ENCODE measurements at places on chromosomes 5 and 9. TPM values are rescaled to one million over a fixed set of nuclear protein-coding genes. Genes with fewer than 3 reads are reported as not detected.
A peak's percentile ranks its signal among the peaks of the same experiment; 100 is the strongest.

Gene VCAN
- 393 TPM for total RNA-seq

Gene FAM221B
- total RNA-seq, result not detected

Gene FOXD4
- total RNA-seq, result not detected

Gene NOXA1
- 0.55 TPM for total RNA-seq

Gene TMC1
- total RNA-seq, result 0.95 TPM

DNA sequence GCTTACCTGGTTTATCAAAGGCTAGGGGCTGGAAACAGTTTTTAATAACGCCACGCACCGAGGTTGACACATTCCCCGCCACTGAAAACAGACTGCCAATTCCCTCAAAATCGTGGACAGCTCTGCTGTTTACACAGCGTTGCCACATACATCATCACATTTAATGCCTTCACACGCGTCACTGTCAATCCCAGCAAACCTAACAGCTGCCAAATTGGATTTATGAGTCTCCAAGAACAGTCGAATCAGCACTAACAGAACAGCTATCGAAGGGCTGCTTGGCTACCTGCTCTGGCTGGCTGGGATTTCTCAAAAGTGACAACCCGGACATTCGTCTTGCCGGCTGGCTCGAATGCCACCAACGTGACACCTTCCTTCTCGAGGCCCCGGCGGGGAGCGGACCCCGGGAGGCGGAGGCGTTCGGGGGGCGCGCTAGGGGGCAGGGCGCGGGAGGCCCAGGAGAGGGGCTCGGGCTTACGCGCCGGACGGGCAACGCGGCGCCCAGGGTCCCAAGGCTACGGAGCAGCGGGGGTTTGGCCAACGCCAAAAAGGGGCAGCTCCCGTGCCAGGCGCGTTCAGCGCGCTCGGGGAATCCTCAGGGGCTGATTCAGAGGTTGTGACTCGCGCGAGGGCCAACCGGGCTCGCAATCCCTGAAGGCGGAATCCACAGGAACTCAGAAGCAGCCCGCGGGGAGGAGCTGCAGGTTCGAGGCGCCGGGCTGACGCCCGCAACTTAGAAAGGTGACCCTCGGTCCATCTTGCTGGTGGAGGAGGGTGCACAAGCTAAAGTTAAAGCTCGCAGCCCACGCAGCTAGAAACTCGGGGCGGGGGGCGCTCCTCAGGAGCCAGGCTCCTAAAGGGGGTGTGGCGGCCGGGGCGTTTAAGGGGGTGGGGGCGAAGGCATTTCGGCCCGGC lies 1.2 kb downstream of the CDC14B start:
- peaks cover 4% of the 10 kb centered on the region for H3K4me1 ChIP-seq
- no peaks in the 10 kb centered on the region for H3K27me3 ChIP-seq
- DNase-seq, result no peak

DNA sequence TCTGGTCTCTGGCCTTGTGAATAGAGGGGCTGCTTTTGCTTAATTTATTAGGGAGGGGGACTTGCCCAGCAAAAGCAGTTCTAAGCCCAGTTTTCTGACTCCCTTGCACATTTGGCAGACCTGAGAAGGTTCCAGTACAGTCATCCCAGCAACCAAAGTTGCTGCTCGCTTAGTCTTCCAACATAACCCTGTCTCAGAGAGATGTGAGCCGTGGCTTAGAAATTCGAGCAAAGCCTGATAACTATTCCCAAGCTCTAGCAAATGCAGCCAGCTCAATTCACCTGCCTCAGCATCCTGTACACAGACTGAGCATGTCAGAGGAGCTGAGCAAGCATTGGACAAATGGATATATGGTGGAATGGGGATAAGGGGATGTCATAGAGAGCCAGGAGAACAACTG lies 401.9 kb downstream of the SPOCK1 start:
- no peak overlapping the region for H3K4me3 ChIP-seq
- no peaks in the 10 kb centered on the region for H3K36me3 ChIP-seq
- no peak for DNase-seq
- H3K27ac ChIP-seq, result no peak overlapping the region

DNA sequence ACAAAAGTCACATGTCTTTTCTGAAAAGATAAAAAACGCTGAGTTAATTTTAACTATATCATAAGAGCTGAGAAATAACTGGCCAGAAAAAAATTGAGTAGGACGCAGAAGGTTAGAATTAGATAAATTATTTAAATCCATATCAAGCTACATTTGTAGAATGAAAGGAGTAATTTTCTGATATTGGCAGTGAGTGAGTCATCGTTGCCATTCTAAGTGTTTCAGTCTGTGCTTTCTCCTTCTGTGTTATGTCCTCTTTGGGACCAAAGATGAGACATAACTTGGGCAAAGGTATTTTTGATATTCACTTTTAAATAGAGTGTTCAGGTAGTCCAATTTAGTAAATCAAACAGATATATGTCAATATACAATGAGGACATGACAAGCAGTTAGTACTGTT lies 34.4 kb upstream of the KCNN2 start:
- no peaks in the 10 kb centered on the region for H3K36me3 ChIP-seq
- no peak overlapping the region for H3K27ac ChIP-seq
- no peak for DNase-seq
- no peaks in the 10 kb centered on the region for H3K27me3 ChIP-seq

DNA sequence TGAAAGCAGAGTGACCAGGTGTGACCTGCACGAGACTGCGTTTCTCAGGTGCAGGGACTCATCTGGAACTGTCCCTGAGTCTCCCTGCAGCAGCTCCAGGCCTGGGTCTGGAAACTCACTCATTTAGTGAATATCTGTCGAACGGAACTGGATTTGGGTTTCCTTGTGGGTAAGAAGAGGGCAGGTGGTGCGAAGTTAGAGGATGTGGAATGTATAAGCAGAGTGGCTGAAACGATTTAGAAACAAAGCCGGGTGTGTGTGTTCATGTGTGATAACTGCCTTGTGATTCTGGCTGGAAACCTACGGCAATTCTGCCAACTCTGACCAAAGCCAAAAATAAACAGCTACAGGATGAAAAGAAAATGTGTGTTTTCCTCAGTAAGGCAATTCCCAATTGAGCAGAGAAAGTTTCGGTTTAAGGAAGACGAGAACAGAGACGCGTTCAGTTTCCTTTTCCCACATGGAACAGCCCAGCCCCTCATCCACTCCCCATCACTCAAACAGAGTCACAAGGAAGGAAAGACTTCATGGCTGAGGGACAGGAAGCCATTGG lies 130.3 kb downstream of the NSG2 start:
- H3K27me3 ChIP-seq, result no peaks in the 10 kb centered on the region
- H3K4me3 ChIP-seq, result no peak overlapping the region
- peaks cover 8% of the 10 kb centered on the region for H3K4me1 ChIP-seq
- DNase-seq, result no peak

GRCh38 chr5:156393980-156394379 lies 67.0 kb downstream of the SGCD start:
- H3K27me3 ChIP-seq, result no peaks in the 10 kb centered on the region
- no peak overlapping the region for H3K4me3 ChIP-seq
- H3K27ac ChIP-seq, result no peak overlapping the region
- H3K36me3 ChIP-seq, result no peaks in the 10 kb centered on the region

- H3K4me3 ChIP-seq, result no peak overlapping the region
- no peaks in the 10 kb centered on the region for H3K36me3 ChIP-seq
- no peak overlapping the region for H3K27ac ChIP-seq
- no peak for DNase-seq
- no peaks in the 10 kb centered on the region for H3K27me3 ChIP-seq
These were observed 11.6 kb downstream of the TRAF1 start for GRCh38 chr9:120914953-120915352.

- H3K4me3 ChIP-seq, result peak overlapping the region; percentile 60
- no peaks in the 10 kb centered on the region for H3K4me1 ChIP-seq
- no peak overlapping the region for H3K27ac ChIP-seq
- no peaks in the 10 kb centered on the region for H3K36me3 ChIP-seq
These were observed 588.5 kb downstream of the MTRR start for GRCh38 chr5:8457187-8458037.

DNA sequence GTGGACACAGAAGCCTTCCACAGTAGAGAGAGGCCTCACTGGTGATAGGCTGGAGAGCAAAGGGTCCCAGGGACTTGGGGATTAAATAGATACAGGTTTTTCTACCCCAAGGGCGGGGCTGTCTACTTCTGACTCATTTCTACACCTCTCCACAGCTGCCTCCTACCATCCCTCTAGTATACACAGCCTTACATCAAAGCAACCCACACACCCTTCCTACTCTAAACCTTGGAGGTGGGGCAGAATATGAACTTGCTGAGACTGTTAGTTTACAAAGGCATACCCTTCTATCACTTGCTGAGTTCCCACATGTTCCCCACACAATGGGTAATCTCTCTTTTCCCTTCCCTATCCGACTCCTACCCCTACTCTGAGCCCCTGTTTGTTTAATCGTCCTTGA lies 19.9 kb upstream of the PCA3 start:
- no peak for DNase-seq
- H3K36me3 ChIP-seq, result no peaks in the 10 kb centered on the region
- no peak overlapping the region for H3K4me3 ChIP-seq
- no peak overlapping the region for H3K27ac ChIP-seq
- H3K4me1 ChIP-seq, result no peaks in the 10 kb centered on the region

GRCh38 chr9:38346811-38347210 lies 45.7 kb upstream of the ALDH1B1 start:
- H3K27me3 ChIP-seq, result peaks cover 8% of the 10 kb centered on the region
- no peak overlapping the region for H3K4me3 ChIP-seq
- no peaks in the 10 kb centered on the region for H3K36me3 ChIP-seq
- DNase-seq, result no peak
- no peaks in the 10 kb centered on the region for H3K4me1 ChIP-seq

GRCh38 chr5:158368686-158369085 lies 509.7 kb upstream of the CLINT1 start:
- no peak for DNase-seq
- H3K4me3 ChIP-seq, result no peak overlapping the region
- no peak overlapping the region for H3K27ac ChIP-seq
- no peaks in the 10 kb centered on the region for H3K36me3 ChIP-seq

- no peaks in the 10 kb centered on the region for H3K27me3 ChIP-seq
- H3K4me1 ChIP-seq, result no peaks in the 10 kb centered on the region
- H3K36me3 ChIP-seq, result no peaks in the 10 kb centered on the region
- H3K4me3 ChIP-seq, result no peak overlapping the region
- no peak for DNase-seq
These were observed 109.1 kb downstream of the DOCK2 start for GRCh38 chr5:169746147-169746694.

- DNase-seq, result no peak
- no peaks in the 10 kb centered on the region for H3K27me3 ChIP-seq
- H3K36me3 ChIP-seq, result peaks cover 18% of the 10 kb centered on the region
- no peaks in the 10 kb centered on the region for H3K4me1 ChIP-seq
These were observed 35.5 kb downstream of the FBXO10 start for GRCh38 chr9:37540634-37541033.

DNA sequence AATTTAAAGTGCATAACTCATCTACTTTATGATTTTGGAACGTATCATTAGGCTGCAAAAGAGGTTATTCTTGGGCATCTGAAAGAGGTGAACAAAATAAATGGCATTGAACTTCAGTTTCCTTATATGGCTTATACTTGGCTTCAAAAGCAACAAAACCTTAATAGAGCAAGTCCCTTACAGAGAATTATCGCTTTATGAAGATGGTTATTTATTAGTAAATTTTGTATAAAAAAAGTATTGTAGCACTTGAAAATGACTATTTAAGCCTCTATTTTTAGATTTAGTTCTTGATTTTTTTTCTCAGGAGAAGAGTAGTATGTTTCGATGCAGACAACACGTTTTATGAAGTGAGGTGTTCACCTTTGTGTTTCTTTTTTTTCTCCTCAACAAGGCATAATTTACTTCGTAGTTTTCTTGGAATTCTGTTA lies 2.0 kb downstream of the ERBIN start:
- H3K4me3 ChIP-seq, result peak overlapping the region; percentile 97
- no peak overlapping the region for H3K27ac ChIP-seq
- DNase-seq, result no peak
- H3K36me3 ChIP-seq, result no peaks in the 10 kb centered on the region
- peaks cover 3% of the 10 kb centered on the region for H3K27me3 ChIP-seq
- no peaks in the 10 kb centered on the region for H3K4me1 ChIP-seq

- no peaks in the 10 kb centered on the region for H3K4me1 ChIP-seq
- H3K27me3 ChIP-seq, result no peaks in the 10 kb centered on the region
- H3K27ac ChIP-seq, result no peak overlapping the region
- no peak for DNase-seq
- no peak overlapping the region for H3K4me3 ChIP-seq
These were observed 559.6 kb upstream of the ACO1 start for GRCh38 chr9:31824860-31825259.

DNA sequence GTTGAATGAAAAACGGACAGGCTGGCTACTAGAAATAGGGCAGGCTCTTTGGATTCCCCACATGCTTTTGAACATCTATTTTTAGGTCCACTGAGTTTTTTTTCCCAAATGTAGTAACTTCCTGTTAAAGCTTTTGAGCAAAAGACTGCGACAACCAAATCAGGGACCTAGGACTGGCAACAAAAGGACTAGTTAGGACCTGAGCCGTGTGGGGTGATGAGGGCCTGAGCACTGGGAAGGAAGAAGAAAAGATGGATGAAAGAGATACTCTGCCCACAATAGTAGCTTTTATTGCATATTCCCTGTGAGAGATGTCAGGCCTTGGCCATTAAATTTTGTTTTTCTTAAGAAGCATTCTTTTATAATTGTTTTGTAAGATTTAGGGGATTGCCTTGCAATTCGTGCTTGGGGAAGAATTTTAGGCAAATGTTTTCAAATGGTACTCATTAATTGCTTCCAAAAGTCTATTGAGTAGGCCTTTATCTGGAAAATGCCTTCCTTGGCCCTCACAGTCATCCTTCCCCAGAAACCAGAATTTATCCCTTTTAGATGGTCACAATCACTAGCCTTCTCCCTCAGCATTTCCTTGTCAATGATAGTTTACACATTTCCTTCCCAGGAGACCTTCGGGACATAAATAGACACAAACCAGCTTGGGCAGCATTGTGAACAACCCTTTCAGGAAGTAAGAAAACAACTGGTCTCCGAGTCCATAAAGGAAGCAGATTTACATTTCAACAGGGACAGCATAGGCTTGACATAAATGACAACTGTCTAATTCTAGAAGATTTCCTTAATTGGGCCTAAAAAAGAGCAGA lies 166.5 kb downstream of the RMI1 start:
- no peak overlapping the region for H3K4me3 ChIP-seq
- H3K27ac ChIP-seq, result no peak overlapping the region
- peaks cover 32% of the 10 kb centered on the region for H3K27me3 ChIP-seq
- DNase-seq, result no peak

DNA sequence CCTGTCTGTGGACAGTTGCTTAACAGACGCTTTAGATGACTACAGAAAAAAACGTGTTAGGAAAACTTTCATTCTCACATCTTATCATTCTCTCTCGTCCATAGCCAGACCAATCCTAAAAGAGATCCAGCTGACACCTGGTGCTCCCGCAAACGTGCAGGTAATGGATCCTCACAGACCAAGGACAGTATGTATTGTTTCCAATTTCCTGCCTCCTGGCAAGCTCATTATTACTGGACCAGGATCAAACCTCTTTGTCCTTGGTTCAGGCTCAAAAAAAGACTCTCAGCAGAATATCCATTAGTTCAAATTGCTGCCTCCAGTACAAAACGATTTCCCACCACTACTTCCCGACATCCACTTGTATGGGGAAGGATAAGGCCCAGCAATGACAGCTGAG lies 62.4 kb downstream of the SERINC5 start:
- H3K4me3 ChIP-seq, result no peak overlapping the region
- no peaks in the 10 kb centered on the region for H3K27me3 ChIP-seq
- H3K4me1 ChIP-seq, result peaks cover 31% of the 10 kb centered on the region
- no peaks in the 10 kb centered on the region for H3K36me3 ChIP-seq

Data from H1 (cell line).